Activated CD8-positive, alpha-beta memory T cell treated with anti-CD3 and anti-CD28 coated beads, Interleukin-2, amount 50 U/mL, for 48 hours (primary cell): ENCODE measurements at places on chromosomes 2 and 18.

GRCh38 chr2:175363699-175364098 is 182.2 kb upstream of the ATP5MC3 start:
- DNase-seq: no peak

DNA sequence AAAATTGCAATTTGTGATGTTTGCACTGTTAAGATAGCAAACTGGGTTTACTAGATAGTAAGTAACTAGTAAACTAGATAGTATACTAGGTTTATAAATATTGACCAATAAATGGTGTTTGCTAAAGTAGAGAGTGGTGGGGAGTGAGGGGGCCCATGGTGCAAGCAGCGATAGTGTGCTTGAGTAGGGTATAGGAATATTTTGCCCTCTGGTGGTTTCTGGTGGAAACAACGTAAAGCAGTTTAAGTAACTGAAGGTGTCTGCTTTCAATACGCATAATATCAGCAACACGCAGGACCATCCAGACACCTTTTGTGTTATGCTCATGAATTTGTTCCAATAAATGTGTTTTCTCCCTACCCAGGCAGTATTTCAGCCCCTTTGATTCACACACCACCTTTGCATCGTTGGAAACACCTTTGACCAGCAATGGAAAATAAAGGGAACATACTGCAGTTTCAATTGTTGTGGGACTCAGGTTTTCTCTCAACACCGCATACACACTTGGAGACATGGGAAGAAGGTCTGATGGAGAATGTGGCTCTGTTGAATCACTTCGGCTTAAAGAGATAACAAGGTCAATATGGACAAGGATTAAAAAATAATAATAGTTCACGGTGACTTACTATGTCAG is 16.7 kb upstream of the STAT1 start:
- no peak for DNase-seq

DNA sequence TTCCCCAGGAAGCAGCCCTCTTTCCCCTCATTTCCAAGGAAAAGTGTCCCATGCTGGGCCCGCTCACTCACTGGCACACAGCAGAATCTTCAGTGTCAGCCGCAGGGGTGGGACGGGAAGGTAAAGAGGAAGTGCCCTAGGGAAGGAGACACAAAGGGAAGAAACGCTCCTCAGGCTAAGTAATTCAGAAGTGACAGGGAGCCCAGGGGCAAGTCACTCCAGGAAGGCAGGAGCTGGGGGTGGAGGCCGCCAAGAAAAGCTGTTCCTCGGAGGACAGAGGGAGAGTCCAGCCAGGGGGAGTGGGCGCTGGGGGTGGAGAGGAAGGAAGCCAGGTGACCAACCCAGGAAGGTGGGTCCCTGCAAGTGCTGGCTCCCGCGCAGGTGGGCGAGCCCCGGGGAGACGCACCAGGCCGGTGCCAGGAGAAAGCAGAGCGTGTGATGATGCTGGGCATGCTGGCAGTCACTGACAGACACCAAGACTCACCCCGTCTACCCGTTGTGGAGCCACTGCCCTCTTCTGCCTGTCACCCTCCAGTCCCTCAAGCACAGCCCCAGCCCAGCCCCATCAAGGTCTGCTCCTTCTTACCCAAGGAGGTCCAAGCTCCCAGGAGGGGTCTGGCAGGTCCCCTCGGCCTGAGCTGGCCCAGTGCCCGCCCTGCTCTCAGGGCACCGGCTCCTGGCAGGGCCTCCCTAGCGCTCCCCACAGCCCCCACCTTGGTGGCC is 21.7 kb downstream of the HDAC4 start:
- no peak for DNase-seq

DNA sequence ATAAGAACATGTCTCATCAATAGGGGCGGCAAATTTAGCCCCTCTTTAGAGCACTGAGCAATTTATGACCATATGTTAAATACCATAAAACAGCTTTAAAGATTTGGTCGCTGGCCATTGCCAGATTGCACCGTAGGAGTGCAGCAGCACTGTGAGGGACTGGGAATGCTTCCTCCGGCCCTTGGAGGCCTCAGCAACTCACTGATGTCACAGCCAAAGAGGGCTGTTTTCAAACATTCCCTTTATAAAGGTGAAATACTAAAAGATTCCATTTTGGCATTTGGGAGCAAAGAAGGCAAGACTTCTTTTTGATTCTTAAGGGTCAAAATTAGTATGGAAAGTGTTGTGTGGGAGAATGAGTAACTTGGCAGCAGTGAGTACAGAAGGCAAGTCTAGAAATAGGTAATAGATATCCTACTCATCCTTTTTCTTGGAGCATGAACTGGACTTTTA is 63.7 kb downstream of the BABAM2 start:
- no peak for DNase-seq

- no peak for DNase-seq
Observed at GRCh38 chr2:179664972-179665812, 196.2 kb downstream of the ZNF385B start.

GRCh38 chr2:74816540-74817303 is 17.2 kb upstream of the HK2 start:
- DNase-seq: no peak

GRCh38 chr2:194062401-194062800 is 1594.6 kb upstream of the SLC39A10 start:
- DNase-seq: no peak

DNA sequence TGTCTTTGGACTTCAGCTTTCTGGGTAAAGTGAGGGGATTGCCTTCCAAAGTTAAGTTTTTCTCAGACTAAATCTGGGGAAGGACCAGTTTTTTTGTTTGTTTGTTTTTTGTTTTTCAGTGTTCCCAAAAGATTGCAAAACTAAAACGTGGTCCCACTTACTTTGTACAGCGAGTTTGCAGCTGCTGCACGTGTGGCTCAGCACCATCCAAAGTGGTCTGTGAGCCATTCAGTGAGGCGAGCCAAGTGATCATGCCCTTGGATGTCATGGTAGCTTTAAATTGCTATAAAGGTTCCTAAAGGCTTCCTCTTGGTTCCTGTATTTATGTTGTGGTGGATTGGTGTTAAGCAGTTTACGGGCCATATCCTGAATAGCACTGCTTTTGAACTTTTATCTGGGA is 23.0 kb downstream of the TET3 start:
- no peak for DNase-seq

DNA sequence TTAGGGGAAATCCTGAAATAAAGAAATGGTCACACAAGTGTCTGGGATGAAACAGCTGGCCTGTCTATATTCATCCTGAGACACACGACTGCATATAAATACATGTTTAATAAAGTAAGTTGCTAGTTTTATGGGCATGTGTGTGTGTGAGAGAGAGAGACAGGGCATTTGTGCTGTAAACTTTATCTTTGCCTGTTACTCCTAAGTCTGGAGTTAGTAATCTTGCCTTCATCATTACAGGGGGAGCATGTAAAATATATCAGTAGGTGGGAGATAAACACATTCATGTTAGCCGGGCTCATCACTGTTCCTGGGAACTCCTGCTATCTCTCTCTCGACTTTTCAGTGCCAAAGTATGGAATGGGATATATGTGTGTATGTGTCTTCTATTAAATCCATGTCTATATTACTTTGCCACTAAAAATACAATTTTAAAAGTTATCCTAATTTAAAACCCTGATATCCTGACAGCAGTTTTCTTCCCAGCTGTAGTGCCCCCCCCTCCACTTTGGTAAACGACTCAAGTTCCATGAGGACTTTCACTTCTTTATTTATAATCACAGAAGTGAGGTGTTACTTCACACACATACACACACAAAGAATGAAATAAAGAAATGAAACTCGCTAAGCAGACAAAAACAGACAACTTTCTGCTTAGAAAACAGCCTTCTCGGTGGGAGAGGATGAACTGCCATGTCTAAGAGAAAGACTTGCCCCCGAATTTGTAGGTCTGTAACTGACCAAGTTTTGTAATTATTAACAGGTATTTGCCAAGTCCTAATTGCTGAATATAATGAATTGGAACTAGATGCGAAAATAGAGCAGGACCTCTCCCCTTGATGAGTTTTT is 947 bp downstream of the ZEB2 start:
- DNase-seq: no peak

- no peak for DNase-seq
Observed at GRCh38 chr2:20625491-20626391, 25.2 kb downstream of the HS1BP3 start.

- DNase-seq: no peak
Observed at GRCh38 chr18:27752944-27753343, 424.0 kb downstream of the CDH2 start.
